Memory B cell (primary cell): ENCODE measurements at places on chromosomes 3 and 15.

DNA sequence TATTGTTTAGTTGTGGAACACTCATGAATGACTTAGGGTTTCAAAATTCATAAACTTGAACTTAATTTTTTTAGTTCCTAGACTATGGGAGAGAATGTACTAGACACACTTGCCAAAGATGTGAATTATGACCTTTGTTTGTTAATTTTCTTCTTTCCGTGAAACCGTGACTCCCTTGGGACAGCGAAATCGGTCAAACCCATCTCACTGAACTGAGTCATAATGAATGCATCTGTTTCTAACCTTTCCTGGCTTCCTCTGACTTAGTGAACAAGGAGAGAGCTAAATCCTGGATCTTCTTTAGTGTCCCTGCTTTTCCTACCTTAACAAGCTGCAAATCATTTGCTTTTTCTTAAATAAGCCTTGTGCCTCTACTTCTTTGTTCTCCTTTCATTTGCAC lies 85.5 kb downstream of the LARS2 start:
- H3K4me1 ChIP-seq, result no peaks in the 10 kb centered on the region
- peaks cover 29% of the 10 kb centered on the region for H3K36me3 ChIP-seq
- DNase-seq, result no peak

- H3K27me3 ChIP-seq, result peaks cover 2% of the 10 kb centered on the region
- no peak overlapping the region for H3K4me3 ChIP-seq
- H3K27ac ChIP-seq, result no peak overlapping the region
- DNase-seq, result no peak
- H3K36me3 ChIP-seq, result no peaks in the 10 kb centered on the region
These were observed 77.3 kb upstream of the MAGI1 start for GRCh38 chr3:66115858-66116654.

DNA sequence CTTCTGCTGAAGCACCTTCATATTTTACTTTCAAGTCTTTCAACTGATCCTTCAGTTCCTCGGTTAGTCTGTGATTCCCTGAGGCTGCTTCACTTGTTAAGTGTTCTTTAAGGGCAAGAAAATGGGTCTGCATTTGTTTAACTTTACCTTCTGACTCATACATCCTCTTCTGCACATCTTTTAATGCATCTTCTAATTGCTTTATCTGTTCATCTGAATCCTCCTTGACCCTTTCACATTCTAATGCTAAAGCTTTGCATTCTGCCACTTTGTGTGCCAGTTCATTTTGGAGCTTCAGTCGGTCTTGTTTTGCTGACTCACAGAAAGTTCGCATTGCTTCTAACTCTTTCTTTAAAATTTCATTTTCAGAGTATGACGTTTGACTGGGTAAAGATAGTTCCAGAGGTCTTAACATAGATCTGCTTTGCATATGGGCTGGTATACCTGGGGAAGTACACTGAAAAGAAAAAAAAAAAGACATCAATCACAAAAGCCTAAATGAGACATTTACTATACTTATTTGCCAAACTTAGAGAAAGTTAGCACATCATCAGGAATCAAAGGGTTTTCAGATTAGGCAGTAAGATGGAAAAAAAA lies 94.3 kb downstream of the UACA start:
- peaks cover 2% of the 10 kb centered on the region for H3K27me3 ChIP-seq
- H3K4me3 ChIP-seq, result no peak overlapping the region
- peaks cover 6% of the 10 kb centered on the region for H3K4me1 ChIP-seq
- no peaks in the 10 kb centered on the region for H3K36me3 ChIP-seq
- no peak overlapping the region for H3K27ac ChIP-seq

DNA sequence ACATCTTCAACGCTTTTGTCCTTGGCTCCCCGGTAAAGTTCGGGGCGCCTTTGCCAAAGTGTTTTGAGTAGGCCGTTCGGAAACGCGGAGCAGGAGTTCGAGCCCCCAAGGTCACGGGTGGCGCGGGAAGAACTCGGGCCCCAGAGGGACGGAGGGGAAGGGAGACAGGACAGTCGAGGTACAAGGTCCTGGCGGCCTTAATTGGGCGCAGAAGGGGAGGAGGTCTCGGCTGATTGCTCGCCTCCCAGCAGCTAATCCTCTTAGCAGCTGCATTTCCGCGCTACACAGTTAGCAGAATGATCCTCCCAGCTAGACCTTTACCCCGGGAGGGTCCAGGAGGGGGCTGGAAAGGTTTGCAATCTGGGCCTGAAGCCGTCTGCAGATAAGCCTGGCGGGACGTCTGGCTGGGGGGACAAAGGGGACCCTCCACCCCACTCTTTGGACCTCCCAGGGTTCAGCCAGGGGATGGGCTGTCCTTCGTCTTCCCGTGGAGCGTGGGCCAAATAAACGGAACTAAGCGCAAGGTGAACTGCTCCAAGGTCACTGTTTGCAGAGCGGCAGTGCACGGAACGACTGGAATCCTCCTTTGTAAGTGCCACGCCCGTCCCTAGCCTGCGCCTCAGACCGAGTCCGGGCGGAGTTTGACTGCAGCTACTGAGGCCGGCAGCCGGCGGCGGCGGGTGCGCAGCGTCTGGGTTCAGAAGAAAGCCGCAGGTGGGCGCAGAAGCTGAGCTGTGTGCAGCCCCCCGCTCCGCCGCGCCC lies 7.2 kb downstream of the EOMES start:
- no peaks in the 10 kb centered on the region for H3K36me3 ChIP-seq
- H3K4me3 ChIP-seq, result peak overlapping the region; percentile 22
- H3K27ac ChIP-seq, result no peak overlapping the region
- no peak for DNase-seq
- H3K4me1 ChIP-seq, result peaks cover 17% of the 10 kb centered on the region

DNA sequence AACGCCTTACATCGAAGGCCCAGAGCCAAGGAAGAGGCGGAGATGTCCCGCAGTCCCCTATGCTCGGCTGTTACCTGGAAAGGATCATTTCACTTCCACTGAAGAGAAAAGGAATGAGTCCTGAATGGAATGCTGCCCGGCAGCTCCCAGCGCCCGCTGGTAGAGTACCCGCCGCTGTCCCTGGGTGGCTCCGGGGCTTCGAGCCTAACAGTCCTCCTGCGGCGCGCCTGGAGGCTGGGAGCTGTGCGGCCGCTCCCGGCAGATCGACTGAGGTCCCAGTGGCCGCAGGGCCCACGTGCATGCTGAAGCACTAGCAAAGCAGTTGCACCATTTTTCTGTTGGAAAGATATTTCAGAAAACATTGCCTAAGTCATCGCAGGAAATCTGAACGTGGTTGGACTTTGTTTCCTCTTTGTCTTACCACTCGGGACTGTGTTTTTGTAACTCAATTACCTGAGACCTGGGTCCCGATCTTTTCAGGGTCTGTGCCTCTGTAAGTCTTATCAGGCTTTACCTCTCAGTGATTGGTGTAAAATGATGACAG lies 984 bp downstream of the RNU6-1 start:
- no peak for DNase-seq
- H3K27me3 ChIP-seq, result peaks cover 10% of the 10 kb centered on the region
- peaks cover 25% of the 10 kb centered on the region for H3K4me1 ChIP-seq
- peak overlapping the region; percentile 44 for H3K4me3 ChIP-seq
- H3K27ac ChIP-seq, result peak overlapping the region; percentile 100
- H3K36me3 ChIP-seq, result no peaks in the 10 kb centered on the region

DNA sequence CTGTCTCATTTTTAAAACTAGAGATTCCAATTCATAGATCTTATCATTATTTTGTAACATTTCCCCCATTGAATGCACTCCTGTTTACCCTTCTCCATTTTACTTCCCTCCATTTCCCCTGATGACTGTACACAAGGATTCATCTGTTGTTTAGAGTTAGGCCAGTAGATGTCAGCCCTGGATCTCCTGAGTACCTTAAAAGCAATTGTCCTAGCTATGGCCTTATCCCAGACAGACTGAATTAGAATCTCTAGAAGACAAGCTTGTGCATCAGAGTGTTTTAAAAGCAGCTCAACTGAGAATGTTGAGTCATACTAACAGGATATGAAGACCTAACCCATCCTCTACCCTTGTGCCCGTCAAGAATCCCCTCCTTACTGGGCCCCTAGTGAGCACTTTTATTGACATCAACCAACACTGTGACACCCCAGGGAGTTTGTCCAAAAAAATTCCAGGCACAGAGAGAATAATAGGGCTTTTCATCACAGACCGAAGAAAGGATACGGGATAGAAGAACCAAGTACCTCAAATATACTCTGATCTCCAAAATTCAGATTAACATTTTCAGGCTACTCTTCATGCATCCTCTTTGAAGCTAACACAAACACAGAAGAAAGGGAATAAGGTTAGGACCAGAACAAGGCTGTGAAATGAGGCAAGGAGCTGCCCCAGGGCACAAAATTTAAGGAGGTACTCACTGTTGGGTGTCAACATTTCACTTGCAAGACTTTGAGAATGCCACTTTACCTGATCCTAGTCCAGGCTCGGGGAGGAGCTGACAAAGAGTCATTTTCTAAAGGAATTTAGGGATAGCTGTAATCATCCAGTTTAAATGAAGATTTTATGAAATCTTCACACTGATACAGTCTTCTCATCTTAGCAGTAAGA lies 17.1 kb downstream of the ZBED2 start:
- H3K4me3 ChIP-seq, result no peak overlapping the region
- H3K4me1 ChIP-seq, result peaks cover 3% of the 10 kb centered on the region
- H3K27ac ChIP-seq, result no peak overlapping the region
- H3K36me3 ChIP-seq, result no peaks in the 10 kb centered on the region
- no peaks in the 10 kb centered on the region for H3K27me3 ChIP-seq

GRCh38 chr3:3589715-3590130 lies 209.5 kb upstream of the LRRN1 start:
- DNase-seq, result no peak
- peaks cover 3% of the 10 kb centered on the region for H3K4me1 ChIP-seq
- H3K36me3 ChIP-seq, result no peaks in the 10 kb centered on the region

GRCh38 chr3:9179826-9180763 lies 69.4 kb downstream of the SRGAP3 start:
- H3K27me3 ChIP-seq, result peaks cover 5% of the 10 kb centered on the region
- peaks cover 21% of the 10 kb centered on the region for H3K4me1 ChIP-seq
- DNase-seq, result no peak

GRCh38 chr15:63212050-63213004 lies 22.9 kb downstream of the RAB8B start:
- H3K27ac ChIP-seq, result peak overlapping the region; percentile 88
- H3K4me1 ChIP-seq, result peaks cover 46% of the 10 kb centered on the region
- no peaks in the 10 kb centered on the region for H3K27me3 ChIP-seq
- H3K4me3 ChIP-seq, result peak overlapping the region; percentile 55
- peaks cover 8% of the 10 kb centered on the region for H3K36me3 ChIP-seq

GRCh38 chr3:27729325-27729724 lies 7.2 kb upstream of the EOMES start:
- H3K4me1 ChIP-seq, result peaks cover 9% of the 10 kb centered on the region
- H3K27ac ChIP-seq, result no peak overlapping the region
- no peaks in the 10 kb centered on the region for H3K36me3 ChIP-seq
- DNase-seq, result no peak
- H3K27me3 ChIP-seq, result peaks cover 26% of the 10 kb centered on the region
- H3K4me3 ChIP-seq, result no peak overlapping the region

- no peak overlapping the region for H3K27ac ChIP-seq
- H3K36me3 ChIP-seq, result no peaks in the 10 kb centered on the region
- no peaks in the 10 kb centered on the region for H3K4me1 ChIP-seq
- peaks cover 6% of the 10 kb centered on the region for H3K27me3 ChIP-seq
These were observed 126.4 kb downstream of the IMPG2 start for GRCh38 chr3:101193957-101194356.

- H3K27me3 ChIP-seq, result no peaks in the 10 kb centered on the region
- no peak overlapping the region for H3K4me3 ChIP-seq
- H3K27ac ChIP-seq, result no peak overlapping the region
These were observed 93.1 kb downstream of the GMPS start for GRCh38 chr3:155963570-155963969.

GRCh38 chr3:195821403-195822130 lies 9.8 kb upstream of the MUC4 start:
- no peak for DNase-seq
- peaks cover 3% of the 10 kb centered on the region for H3K4me1 ChIP-seq
- H3K27ac ChIP-seq, result no peak overlapping the region
- H3K4me3 ChIP-seq, result no peak overlapping the region

GRCh38 chr15:74307827-74308811 lies 59.3 kb downstream of the CYP11A1 start:
- peaks cover 32% of the 10 kb centered on the region for H3K27me3 ChIP-seq
- no peaks in the 10 kb centered on the region for H3K36me3 ChIP-seq
- DNase-seq, result peak; percentile 28
- H3K4me1 ChIP-seq, result no peaks in the 10 kb centered on the region
- no peak overlapping the region for H3K4me3 ChIP-seq

GRCh38 chr3:82058809-82059208 lies 297.4 kb upstream of the GBE1 start:
- no peak overlapping the region for H3K4me3 ChIP-seq
- no peaks in the 10 kb centered on the region for H3K36me3 ChIP-seq
- no peak for DNase-seq
- H3K27me3 ChIP-seq, result no peaks in the 10 kb centered on the region
- no peaks in the 10 kb centered on the region for H3K4me1 ChIP-seq
- no peak overlapping the region for H3K27ac ChIP-seq

DNA sequence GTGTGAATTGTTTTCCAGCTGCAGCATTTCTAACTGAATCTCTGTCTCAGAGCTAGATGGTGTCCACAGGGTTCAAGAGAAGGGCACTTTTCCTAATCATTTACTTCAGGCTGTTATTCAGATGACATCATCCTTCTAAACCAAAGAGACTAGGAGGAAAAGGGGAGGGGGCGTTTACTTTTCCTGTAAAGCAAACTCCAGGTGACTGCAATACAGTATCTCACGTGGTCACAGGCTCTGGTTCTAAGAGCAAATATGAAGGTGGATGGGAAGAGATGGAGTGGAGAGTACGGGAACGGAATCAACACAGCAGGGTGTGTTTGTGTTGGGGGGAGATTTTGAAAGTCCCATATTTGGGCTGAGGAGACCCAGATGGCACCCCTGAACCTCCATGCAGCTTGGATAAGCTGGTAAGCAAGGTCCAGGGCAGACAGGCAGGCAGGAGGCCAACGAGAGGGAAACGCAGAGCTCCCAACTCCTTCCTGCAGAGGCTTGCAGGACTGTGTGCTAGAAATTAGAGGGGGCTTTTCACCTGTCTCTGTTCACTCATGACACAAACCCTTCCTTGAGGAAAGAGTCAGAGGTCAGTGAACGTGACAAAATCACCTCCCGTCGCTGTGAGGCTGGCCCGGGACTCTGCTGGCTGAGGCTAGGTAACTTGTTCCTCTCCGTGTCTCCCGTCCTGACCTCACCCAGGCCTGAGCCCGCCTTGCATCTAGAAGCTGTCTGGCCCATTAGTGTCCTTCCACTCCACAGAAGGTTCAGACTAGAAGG lies 151.2 kb downstream of the OPA1 start:
- peak overlapping the region; percentile 61 for H3K4me3 ChIP-seq
- no peak for DNase-seq
- H3K27me3 ChIP-seq, result peaks cover 3% of the 10 kb centered on the region
- peaks cover 11% of the 10 kb centered on the region for H3K4me1 ChIP-seq
- H3K36me3 ChIP-seq, result no peaks in the 10 kb centered on the region

GRCh38 chr15:74317820-74318375 lies 49.5 kb downstream of the CYP11A1 start:
- peaks cover 26% of the 10 kb centered on the region for H3K4me1 ChIP-seq
- peaks cover 2% of the 10 kb centered on the region for H3K27me3 ChIP-seq
- H3K27ac ChIP-seq, result peak overlapping the region; percentile 47
- H3K4me3 ChIP-seq, result no peak overlapping the region
- no peaks in the 10 kb centered on the region for H3K36me3 ChIP-seq

- H3K4me1 ChIP-seq, result peaks cover 13% of the 10 kb centered on the region
- peaks cover 3% of the 10 kb centered on the region for H3K36me3 ChIP-seq
- no peak overlapping the region for H3K27ac ChIP-seq
- peaks cover 27% of the 10 kb centered on the region for H3K27me3 ChIP-seq
- DNase-seq, result no peak
- no peak overlapping the region for H3K4me3 ChIP-seq
These were observed 1.5 kb downstream of the FOXL2NB start for GRCh38 chr3:138948371-138949001.

GRCh38 chr3:50675179-50676030 lies 678 bp downstream of the DOCK3 start:
- peaks cover 3% of the 10 kb centered on the region for H3K4me1 ChIP-seq
- no peaks in the 10 kb centered on the region for H3K36me3 ChIP-seq
- peak; percentile 35 for DNase-seq
- H3K27me3 ChIP-seq, result peaks cover 20% of the 10 kb centered on the region
- peak overlapping the region; percentile 44 for H3K4me3 ChIP-seq
- H3K27ac ChIP-seq, result no peak overlapping the region
